Natural killer cell treated with Interleukin-12 subunit alpha and Interleukin-12 subunit beta and Interleukin-15 and Interleukin-18, amount 100 ng/mL, for 72 hours (primary cell): ENCODE measurements at places on chromosomes 7 and 10. TPM values are rescaled to one million over a fixed set of nuclear protein-coding genes. Genes with fewer than 3 reads are reported as not detected.

Gene RSU1
- total RNA-seq, result 108 TPM

Gene TMEM184A
- total RNA-seq, result not detected

Gene FANK1
- total RNA-seq, result not detected

Gene SLF2
- 44.3 TPM for total RNA-seq

Gene LRRC18
- total RNA-seq, result not detected
